ENCODE measurements at places on chromosomes 1 and 21.

- no peak overlapping the region for H3K27ac ChIP-seq
- H3K27me3 ChIP-seq = no peaks in the 10 kb centered on the region
- H3K4me1 ChIP-seq = no peaks in the 10 kb centered on the region
Measured at GRCh38 chr1:18890706-18891425, 11.5 kb downstream of the ALDH4A1 start.

DNA sequence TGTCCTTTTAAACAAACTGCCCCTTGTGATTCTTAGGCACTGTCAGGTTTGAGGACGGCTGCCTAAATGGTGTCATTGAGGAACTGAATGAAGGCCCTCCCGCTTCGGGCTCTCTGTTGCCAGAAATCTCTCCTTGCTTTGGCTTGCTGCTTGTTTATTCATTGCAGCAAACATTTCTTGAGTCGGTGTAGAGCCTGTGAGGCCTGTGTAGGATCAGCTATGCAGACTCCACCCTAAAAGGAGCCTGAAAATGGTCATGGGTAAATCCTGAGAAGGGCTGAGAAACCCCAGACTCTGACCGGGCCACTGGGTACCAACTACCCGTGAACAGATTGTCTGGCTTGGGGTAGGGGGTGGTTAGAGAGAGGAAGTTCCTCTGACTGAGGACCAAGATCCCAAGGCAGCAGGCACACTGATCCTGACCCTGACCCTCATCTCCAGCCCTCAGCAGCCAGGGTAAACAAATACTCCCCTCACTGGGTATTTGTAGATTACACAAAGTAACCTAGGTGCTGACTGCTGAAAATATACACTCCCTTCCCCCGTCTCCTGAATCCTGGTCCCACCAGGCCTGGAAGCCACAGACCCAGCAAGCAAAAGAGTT lies 3.1 kb downstream of the IL6R start:
- no peaks in the 10 kb centered on the region for H3K27me3 ChIP-seq
- H3K4me1 ChIP-seq = peaks cover 16% of the 10 kb centered on the region
- peak overlapping the region; percentile 96 for H3K27ac ChIP-seq
- peak; percentile 44 for DNase-seq
- H3K36me3 ChIP-seq = no peaks in the 10 kb centered on the region

GRCh38 chr1:204503122-204503912 lies 8.7 kb upstream of the PIK3C2B start:
- no peak for DNase-seq
- H3K4me1 ChIP-seq = no peaks in the 10 kb centered on the region
- no peaks in the 10 kb centered on the region for H3K27me3 ChIP-seq
- no peak overlapping the region for H3K4me3 ChIP-seq
- H3K27ac ChIP-seq = no peak overlapping the region
- no peaks in the 10 kb centered on the region for H3K36me3 ChIP-seq

GRCh38 chr1:191895462-191896058 lies 262.7 kb upstream of the RGS18 start:
- no peaks in the 10 kb centered on the region for H3K27me3 ChIP-seq
- DNase-seq = no peak
- H3K4me3 ChIP-seq = no peak overlapping the region
- H3K4me1 ChIP-seq = no peaks in the 10 kb centered on the region
- H3K36me3 ChIP-seq = no peaks in the 10 kb centered on the region

DNA sequence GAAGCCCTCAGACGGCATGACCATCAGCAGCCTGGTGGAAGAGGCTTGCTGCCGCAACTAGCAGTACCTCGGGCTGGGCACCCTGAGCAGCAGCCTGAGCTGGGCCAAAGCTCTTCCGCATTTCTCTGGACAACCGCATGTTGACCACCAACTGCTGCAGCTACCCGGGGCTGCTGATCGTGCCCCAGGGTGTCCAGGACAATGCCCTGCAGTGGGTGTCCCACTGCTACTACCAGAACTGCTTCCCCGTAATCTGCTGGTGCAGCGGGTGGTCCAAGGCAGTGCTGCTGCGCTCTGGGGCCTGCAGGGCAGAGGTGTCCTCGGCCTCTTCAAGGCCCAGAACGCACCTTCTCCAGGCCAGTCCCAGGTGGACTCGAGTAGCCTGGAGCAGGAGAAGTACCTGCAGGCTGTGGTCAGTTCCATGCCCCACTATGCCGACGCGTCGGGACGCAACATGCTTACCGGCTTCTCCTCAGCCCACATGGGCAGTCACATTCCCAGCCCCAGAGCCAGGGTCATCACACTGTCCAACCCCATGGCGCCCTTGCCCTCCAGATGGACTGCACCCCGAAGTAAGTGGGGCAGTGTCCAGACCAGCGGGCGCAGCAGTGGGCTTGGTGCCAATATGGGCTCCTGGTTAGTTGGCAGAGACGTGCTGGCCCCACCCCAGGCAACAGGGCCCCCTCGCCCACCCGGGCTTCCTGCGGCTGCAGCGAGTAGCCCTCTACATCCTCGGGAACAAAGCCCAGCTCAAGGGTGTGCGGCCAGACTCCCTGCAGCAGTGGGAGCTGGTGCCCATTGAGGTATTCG lies 19.5 kb upstream of the NPPB start:
- H3K27me3 ChIP-seq = no peaks in the 10 kb centered on the region
- no peak overlapping the region for H3K27ac ChIP-seq
- no peaks in the 10 kb centered on the region for H3K36me3 ChIP-seq
- H3K4me3 ChIP-seq = no peak overlapping the region
- H3K4me1 ChIP-seq = no peaks in the 10 kb centered on the region

DNA sequence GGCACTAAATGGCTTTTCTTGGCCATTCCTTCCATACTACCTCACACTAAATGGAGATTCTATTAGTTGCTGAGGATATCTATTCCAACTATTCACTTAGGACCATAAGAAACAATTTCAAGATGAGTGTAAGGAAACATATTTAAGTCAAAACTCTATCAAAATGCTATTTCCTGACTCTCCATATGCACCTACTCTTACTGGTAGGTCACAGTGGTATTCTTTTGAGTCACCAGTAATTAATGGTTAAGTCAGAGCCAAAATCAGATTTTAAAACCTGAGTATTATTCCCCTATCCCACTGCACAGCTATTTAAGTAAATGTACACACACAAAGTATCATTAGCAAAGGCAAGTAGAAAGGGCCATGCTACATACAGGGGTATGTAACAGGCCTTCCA lies 50.3 kb downstream of the ARID4B start:
- H3K36me3 ChIP-seq = no peaks in the 10 kb centered on the region
- no peak overlapping the region for H3K27ac ChIP-seq
- H3K4me3 ChIP-seq = no peak overlapping the region
- H3K4me1 ChIP-seq = peaks cover 5% of the 10 kb centered on the region
- no peaks in the 10 kb centered on the region for H3K27me3 ChIP-seq

- no peaks in the 10 kb centered on the region for H3K4me1 ChIP-seq
- no peaks in the 10 kb centered on the region for H3K36me3 ChIP-seq
- no peak overlapping the region for H3K27ac ChIP-seq
Measured at GRCh38 chr1:56639211-56639610, 5.9 kb upstream of the PRKAA2 start.

DNA sequence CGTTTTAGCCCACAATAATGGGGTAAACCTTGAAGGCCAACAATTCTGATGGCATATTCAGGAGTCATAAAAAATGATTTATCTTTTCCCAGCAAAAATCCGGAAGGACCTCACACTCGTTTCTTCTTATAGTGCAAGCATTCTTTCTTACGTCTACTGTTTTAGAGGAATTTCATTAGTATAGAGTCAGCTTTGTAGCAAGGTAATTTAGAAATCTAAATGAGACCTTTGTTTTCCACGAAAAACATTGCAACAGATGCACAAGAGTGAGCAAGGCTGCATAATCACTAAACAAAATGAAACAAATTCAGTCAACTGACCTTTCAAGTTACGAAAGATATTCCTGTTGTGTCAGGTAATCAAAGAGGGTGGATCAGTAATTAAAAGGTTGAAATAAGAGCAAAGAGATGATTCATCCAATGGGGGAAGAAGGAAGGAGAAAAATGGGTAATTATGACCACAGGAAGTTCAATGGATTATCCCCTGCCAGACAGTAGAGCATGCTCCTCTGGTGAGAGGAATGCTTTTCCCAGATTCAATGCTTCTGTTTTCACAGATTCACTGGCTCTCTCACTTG lies 560 bp upstream of the CSDE1 start:
- peak overlapping the region; percentile 97 for H3K4me3 ChIP-seq
- no peaks in the 10 kb centered on the region for H3K36me3 ChIP-seq
- H3K27ac ChIP-seq = peak overlapping the region; percentile 99
- no peak for DNase-seq

DNA sequence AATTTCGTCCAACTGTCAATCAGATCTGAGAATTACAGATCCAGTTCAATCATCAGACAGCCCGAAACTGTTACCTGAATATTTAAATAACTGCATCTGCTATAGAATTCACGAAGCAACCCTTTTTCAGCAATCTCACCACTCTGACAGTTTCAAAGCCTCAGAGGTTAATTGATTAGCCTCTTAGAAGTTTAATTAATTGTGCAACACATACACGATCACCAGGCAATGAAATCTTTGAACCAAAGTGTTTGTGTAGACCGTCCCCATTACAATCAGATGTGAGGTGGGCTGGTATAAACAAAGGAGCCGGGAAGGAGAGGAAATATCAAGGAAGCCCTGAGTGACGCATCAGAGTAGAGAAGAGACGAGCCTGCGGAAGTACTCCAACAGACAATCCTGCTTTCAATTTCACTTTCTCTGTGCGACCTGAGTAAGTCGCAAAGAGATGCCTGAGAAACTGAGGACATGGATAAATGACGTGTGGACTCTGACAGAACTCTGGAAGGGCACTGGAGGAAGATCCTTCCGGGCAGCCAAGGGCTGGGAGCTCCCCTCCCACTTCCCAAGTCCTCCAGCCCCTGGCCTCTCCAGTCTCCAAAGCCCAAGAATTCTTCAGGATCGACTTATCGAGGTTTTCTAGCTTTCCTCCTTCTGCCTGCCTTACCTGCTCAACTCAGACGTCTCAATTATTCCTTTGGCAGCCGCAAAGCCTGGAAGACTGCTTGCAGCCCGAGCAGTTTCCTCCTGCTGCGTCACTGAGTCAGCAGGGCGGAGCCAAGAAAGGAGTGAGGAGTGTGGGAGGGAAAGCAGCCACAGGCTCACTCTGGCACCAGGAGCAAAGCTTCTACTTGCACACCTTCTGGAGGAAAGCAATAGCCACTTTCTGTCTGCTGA lies at the start of gene RNASEL:
Gene RNASEL, minus strand, starts transcription at position 757 of the 897 bp plus-strand sequence. CDS start 2,450 bp downstream, outside the sequence.
- peak within 1 kb of the TSS; percentile 56 for H3K4me3 ChIP-seq
- H3K4me1 ChIP-seq = no peaks in the 10 kb centered on the region
- H3K36me3 ChIP-seq = no peaks in the 10 kb centered on the region
- H3K27me3 ChIP-seq = no peaks in the 10 kb centered on the region

DNA sequence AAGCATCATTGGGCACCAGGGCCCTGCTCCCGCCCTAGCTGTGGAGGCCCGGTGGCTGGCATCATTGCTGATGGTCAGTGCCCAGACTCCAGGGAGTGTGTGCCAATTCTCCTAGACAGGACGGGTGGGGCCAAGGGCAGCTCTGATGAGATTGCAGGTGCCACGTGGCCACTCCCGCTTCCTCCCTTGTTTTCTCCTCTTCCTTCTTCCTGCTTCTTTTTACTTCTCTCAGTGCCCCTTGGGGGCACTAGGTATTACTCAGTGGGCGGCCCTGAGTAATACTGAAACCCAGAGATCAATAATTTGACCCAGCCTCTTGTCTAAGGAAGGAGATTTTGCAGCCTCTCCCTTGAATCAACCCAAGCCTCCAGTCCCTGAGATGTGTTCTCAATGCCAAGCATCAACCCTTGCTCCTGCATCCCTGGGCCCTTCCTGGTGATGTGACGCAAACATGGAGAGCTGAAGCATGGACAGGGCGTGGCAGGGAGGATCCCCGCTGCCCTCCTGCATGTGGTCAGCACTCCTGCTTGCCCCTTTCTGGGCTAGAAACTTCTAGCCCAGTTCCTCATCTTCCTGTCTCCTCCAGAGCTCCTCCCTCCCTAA lies 32.4 kb downstream of the CDK18 start:
- no peaks in the 10 kb centered on the region for H3K36me3 ChIP-seq
- peak; percentile 15 for DNase-seq
- H3K4me1 ChIP-seq = no peaks in the 10 kb centered on the region
- no peaks in the 10 kb centered on the region for H3K27me3 ChIP-seq
- no peak overlapping the region for H3K4me3 ChIP-seq

GRCh38 chr1:101284622-101285218 lies 47.9 kb downstream of the S1PR1 start:
- no peak overlapping the region for H3K27ac ChIP-seq
- H3K27me3 ChIP-seq = no peaks in the 10 kb centered on the region
- no peaks in the 10 kb centered on the region for H3K4me1 ChIP-seq

DNA sequence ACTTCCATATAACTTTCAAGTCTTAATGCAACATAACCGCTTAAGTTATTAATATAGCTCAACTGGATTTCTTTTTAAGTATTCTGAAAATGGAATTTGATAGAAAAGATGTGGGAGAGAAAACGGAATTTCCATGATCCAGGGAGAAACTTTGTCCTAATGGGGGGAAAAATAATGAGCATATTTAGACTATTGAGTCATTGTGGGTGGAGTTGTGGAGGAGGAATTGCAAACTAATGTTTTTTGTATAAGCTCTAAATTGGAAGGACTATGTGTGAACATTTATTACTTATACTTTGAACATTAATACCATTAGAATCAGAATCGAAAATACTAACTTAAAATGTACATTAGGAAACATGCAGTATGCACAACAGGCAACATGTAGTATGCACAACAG lies 159.9 kb upstream of the NEGR1 start:
- no peaks in the 10 kb centered on the region for H3K36me3 ChIP-seq
- no peaks in the 10 kb centered on the region for H3K4me1 ChIP-seq
- H3K27me3 ChIP-seq = no peaks in the 10 kb centered on the region
- DNase-seq = no peak

GRCh38 chr21:30349572-30349971 lies 1.2 kb upstream of the KRTAP23-1 start:
- H3K36me3 ChIP-seq = no peaks in the 10 kb centered on the region
- no peaks in the 10 kb centered on the region for H3K4me1 ChIP-seq
- H3K4me3 ChIP-seq = no peak overlapping the region
- DNase-seq = no peak

- no peaks in the 10 kb centered on the region for H3K4me1 ChIP-seq
- DNase-seq = no peak
- no peaks in the 10 kb centered on the region for H3K36me3 ChIP-seq
- H3K27me3 ChIP-seq = no peaks in the 10 kb centered on the region
- H3K27ac ChIP-seq = no peak overlapping the region
Measured at GRCh38 chr1:93694819-93695218, 13.2 kb upstream of the BCAR3 start.

Data from uterus (tissue), 4 donors.